Fibroblast of gingiva (primary cell): ENCODE measurements at places on chromosomes 1 and 21.

- DNase-seq = peak; percentile 71
Observed at GRCh38 chr1:99700020-99700419, 54.1 kb downstream of the PALMD start.

DNA sequence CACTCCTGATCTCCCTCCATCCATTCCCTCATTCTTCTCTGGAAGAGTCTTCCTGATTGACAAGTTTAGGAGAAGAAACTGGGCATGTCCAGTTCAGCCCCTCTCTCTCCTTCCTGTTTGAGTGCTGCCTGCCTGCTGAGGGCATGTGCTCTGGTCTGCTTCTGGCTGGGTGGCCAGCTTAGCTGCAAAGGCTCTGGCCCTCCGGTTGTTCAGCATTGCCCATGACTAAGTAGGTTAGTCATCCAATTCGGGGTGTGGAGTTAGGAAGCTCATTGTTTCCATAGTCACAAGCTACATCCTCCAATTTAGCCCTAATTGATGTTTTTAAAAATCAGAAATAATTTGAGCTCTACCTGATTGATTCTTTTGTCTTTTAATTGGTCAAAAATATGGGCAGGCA lies 25.6 kb upstream of the PLA2G2E start:
- peak; percentile 21 for DNase-seq

- DNase-seq = peak; percentile 46
Observed at GRCh38 chr1:94790246-94790645, 29.9 kb upstream of the SLC44A3 start.

GRCh38 chr1:179015396-179015795 lies 10.3 kb upstream of the FAM20B start:
- no peak for DNase-seq

- peak; percentile 85 for DNase-seq
Observed at GRCh38 chr1:78145105-78145580, 99.4 kb downstream of the GIPC2 start.

- DNase-seq = peak; percentile 35
Observed at GRCh38 chr1:168603501-168604110, 27.2 kb downstream of the XCL1 start.

DNA sequence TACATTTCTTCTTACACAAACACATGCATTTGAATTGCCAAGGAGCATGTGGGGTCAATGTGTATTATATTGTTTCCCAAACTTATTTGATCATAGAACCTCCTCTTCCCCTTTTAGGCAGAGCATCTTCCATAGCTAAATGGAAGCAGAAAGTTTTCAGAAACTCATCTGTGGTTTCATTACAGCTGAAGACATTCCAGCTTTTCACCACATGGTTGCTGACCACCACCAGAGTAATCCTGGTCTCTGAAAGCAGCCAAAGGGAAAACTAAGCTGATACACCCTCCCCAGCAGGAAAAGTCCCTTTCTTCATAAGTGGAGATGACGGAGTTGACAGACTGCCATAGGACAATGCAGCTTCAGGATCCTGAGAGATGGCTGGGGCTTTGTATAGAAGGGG lies 30.2 kb upstream of the OTUD3 start:
- DNase-seq = no peak

DNA sequence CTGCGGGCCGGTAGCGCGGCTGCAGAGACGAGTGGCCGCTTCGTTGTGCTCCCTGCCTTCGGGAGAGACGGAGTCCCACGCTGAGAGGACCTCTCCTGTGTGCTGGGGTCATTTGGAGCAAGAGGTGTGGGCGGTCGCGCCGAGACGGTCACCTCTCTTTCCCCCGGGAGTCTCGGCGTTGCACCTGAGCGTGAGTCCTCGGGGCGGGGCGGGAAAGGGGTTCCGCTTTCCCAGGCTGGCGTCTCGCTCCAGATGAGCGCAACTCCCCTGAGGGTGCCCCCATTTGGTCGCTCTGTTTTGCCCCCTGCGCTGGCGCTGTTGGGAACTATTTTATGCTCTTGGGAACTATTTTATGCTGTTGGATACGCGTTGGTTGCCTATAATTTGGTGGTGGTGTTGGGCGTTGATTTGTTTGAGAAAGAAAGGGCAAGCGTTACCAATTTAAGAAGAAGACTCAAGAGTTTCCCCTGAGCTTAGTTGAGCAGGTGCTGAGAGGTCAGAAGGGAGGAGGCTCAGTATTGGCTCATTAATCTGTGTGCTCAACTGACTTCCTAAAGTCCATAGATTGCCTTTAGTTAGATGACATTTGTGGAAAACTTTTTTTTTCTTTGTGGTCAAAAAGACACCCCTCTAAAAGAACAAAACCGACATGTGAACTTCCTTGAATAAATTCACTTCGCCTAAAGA lies 683 bp downstream of the LRRC8B start:
- DNase-seq = no peak

GRCh38 chr1:224743608-224744164 lies 127.6 kb downstream of the CNIH3 start:
- DNase-seq = no peak

DNA sequence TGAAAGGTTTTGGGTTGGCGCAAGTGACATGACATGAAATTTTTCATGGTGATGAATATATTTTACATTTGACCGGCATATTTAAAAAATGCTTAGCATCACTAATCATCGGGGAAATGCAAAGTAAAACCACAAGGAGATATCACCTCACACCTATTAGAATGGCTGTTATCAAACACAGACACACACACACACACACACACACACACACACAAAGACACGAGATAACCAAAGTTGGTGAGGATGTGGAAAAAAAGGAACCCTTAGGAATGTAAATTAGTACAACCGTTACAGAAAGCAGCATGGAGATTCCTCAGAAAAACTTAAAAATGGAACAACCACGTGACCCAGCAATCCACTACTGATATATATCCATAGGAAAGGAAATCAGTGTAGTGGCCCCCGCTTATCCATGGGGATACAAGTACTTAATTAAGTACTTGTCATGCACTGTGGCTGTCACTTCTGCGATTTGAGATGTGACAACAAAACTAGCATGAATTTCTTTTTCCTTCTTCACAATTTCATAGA lies 15.9 kb upstream of the PRELP start:
- DNase-seq = no peak

GRCh38 chr21:17406202-17406601 lies 106.6 kb upstream of the CXADR start:
- DNase-seq = no peak
